MCF 10A (cell line): ENCODE measurements at places on chromosomes 2 and 18. TPM values are rescaled to one million over a fixed set of nuclear protein-coding genes. Genes with fewer than 3 reads are reported as not detected.

TMEM198 gene
- 5.3 and 6.3 TPM in 2 replicates for total RNA-seq

GRCh38 chr18:25229920-25230319 lies 122.0 kb downstream of the ZNF521 start:
- DNase-seq = no peak

DNA sequence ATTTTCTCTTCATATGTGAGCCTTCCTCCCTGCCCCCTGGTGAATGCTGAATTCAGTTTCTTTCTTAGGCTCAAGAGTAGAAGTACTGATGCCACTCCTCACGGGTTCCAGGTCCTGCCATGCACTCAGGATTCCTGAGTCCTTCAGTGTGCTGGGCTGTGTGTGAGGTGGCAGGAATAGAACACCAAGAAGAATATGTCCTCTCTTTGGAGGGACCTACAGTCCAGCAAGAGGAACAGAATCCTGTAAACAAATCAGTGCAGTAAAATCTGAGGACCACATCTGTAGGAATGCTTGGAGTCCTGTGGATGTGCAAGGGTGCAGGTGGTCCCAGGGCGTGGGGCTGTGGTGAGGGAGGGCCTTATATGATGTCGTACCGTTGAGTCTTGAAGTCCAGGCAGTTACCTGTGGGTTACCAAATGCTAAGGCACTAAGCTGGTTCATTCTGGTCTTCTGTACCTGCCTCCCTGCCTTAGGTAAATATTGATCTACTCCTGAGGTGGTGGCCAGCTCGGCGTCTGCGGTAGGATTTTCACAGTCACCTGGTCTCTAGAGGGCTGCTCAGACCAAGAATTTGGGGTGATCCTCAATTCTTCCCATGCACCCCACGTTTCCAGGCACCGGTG lies 5.5 kb downstream of the ASAP2 start:
- DNase-seq = no peak

ELMOD3 gene
- 16.2 and 16.7 TPM in 2 replicates for total RNA-seq

GRCh38 chr2:37618326-37618725 lies 53.1 kb downstream of the CDC42EP3 start:
- no peak for DNase-seq
